Stimulated activated CD8-positive, alpha-beta memory T cell treated with anti-CD3 and anti-CD28 coated beads, Interleukin-7, amount 100 ng/mL, for 1 hour (primary cell): ENCODE measurements at places on chromosomes 4 and X.

DNA sequence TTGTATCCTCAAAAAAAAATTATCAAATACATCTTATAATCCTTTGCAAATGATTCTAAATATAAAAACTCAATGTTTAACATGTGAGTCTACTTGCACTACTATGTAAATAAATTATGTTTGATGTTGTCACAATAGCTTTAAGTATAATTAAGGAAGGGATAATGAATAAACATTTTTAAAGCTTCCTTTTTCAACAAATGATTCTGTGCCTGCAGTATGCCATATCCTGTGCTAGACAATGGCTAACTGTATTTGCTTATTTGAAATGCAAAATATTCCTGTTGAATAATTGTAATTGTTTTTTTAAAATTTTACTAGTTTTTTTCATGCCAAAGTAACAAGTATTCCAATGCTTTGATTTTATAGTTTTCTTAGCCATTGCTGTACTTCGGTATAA, 59.0 kb upstream of the NDUFC1 start:
- no peak for DNase-seq

GRCh38 chrX:63282077-63282476, 69.1 kb downstream of the SPIN4 start:
- no peak for DNase-seq

- no peak for DNase-seq
Measured at GRCh38 chr4:176780995-176781738, 11.6 kb downstream of the VEGFC start.

DNA sequence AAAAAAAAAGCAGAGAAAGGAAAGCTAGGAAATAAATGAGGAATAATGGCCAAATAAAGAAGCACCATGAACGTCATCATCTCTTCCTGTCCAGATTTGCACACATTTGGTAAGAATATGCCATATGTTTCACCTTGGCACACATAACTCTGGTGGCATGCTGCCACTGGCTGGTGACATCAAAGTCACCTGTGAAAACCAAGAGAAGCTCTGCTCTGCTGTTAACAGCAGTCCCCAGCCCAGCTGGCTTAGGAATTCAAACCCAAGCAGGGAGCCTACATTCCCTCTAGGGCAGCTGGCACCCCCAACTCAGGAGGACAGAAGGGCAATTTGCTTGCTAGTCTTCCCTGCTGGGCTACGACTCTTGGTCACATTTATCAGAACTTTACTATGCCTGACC, 77.6 kb downstream of the RASL11B start:
- no peak for DNase-seq

DNA sequence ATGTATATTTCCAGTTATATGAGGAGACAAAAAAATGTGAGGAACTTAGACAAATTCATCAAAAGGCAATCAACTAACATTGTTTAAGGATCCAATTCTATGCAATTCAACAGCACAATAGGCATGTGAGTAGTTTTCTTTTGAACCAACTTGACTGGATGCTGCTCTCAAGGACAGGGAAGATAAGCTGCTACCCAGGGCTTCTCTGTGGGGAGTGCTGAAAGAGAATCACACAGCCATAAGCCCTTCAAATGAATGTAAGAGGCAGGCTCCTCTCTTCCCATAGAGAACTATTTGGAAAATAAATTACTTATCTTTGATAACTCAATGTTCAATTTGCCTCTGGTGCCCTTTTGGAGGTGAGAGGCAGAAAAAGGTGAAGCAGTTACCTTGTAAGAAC, 1413.6 kb downstream of the PCDH7 start:
- no peak for DNase-seq

DNA sequence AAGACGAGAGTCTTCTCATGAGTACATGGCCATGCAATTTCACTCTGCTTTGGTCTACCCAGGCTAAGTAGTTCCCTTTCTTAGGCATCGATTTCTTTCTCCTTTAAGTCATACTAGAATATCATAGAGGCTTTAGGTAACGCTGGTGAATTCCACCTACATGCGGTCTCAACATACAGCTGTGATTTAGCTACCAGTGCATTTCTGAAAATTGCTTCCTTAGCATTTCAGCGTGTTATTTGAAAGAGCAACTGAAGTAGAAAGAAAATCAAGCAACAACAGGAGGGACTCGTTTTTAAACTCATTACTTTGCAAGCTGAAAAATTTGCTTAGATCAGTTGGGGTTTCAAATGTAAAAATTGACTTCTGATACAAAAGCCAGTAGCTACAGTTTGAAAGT, 48.1 kb upstream of the RASGEF1B start:
- no peak for DNase-seq

GRCh38 chr4:128856246-128856645, 46.7 kb downstream of the JADE1 start:
- no peak for DNase-seq

DNA sequence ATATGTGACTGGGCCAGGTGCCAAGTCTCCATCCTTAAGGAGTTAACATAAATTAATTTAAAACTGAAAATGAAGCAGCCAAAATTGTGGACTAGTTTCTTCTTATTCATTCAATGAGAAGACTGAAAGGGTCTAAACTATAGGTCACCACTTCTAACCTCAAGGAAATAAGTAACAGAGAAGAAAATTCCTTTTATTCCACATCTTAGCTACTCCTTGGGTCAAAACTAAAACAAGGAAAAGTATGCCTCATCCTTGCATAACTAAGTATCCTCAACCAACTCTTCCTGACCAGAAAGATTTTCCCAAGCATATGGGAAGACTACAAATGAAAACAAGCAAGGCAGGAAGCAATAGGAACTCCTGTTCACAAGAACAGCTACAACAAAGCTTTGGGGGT, 71.2 kb downstream of the ZNF827 start:
- DNase-seq: no peak

DNA sequence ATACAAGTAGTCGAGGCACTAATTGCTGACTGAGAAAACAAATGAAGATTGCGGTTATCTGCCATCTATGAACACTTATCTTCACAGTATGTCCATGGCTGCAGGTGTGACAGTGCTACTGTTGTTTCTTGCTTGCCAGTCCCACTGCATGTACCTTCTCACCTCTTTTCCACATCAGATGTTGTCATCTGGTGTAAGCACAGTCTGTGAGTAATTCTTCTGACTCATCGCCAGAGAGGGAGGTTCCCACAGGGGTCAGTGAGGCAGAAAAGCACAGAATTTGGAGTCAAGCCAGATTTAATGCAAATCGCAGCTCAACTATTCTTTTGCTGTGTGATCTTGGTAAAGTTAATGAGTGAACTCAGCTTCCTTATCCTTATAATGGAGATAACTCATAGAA, 144.4 kb downstream of the GLRA2 start:
- DNase-seq: no peak

GRCh38 chr4:7186031-7186430, 6.3 kb upstream of the SORCS2 start:
- DNase-seq: no peak

DNA sequence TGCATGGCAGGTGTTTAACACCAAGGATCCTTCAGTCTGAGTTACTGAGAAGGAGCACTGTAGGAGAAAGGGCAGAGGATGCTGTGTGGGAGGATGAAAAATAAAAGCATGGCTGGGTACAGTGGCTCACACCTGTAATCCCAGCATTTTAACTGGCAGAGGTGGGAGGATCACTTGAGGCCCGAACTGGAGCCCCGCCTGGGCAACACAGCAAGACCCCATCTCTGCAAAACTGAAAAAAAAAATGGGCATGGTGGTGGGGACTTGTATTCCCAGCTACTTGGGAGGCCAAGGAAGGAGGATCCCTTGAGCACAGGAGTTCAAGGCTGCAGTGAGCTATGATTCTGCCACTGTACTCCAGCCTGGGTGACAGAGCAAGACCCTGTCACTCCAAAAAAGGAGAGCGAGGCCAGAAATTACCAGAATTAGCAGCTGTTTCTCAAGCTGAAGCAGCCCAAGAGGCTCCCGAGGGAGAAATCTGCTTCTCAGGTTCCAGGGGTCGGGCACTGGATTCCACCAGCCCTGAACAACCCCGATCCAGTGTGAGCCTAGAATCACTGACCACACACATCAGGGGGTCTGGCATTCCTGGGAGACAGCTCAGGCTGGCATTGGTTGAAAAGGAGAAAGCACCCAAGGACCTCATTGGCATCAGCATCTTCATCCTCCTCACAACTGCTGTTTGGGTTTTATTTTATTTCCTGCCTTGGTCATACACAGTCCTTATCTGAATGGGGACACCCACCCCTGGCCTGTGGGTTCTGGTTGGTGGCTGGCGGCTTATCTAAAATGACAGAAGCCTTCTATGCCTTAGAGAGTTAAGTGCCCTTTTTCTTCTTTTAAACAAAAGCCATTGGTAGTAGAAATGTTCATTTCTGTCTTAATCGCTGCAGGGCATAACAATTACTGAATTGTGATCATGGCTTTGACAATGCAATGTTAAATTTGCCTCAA, 66.3 kb upstream of the TRIM2 start:
- DNase-seq: no peak

- DNase-seq: no peak
Measured at GRCh38 chrX:106247162-106247561, 79.1 kb downstream of the PWWP3B start.

- DNase-seq: no peak
Measured at GRCh38 chr4:186823989-186824388, 100.3 kb upstream of the FAT1 start.

GRCh38 chrX:132636080-132636479, 147.2 kb upstream of the MBNL3 start:
- DNase-seq: no peak

DNA sequence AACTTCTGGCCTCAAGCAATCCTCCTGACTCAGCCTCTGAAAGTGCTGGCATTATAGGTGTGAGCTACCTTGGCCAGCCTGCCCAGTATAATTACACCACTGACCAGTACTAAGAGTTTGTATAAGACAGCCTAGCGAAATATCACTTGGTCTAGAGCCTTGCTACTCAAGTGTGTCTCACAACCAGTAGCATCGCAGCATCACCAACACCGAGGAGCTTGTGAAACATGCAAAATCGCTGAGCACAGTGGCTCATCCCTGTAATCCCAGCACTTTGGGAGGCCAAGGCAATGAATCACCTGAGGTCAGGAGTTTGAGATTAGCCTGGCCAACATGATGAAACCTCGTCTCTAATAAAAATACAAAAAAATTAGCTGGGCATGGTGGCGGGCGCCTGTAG, 102.0 kb upstream of the GATB start:
- no peak for DNase-seq

GRCh38 chr4:7830747-7831146, 108.9 kb downstream of the AFAP1 start:
- no peak for DNase-seq

- DNase-seq: no peak
Measured at GRCh38 chr4:84634961-84635360, 52.0 kb downstream of the CDS1 start.

DNA sequence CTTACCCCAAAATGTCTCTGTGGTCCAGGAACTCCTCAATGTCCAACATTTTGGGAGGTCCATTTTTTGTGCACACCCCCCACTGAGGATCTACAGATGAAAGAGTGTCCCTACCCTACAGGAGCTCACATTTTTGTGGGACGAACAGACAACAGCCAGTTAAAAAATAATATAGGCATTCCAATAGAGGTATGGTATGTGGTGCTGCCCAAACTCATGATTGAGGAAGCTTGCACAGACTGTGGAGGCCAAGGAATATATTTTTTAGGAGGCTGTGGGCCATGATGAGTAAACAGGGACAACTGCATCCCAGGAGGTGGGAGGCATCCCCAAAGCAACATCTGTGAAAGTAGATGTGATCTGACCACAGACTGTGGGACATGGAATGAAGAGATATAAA, 181.0 kb upstream of the HCCS start:
- DNase-seq: no peak

- DNase-seq: no peak
Measured at GRCh38 chr4:78928835-78929234, 10.4 kb downstream of the PAQR3 start.

- no peak for DNase-seq
Measured at GRCh38 chrX:68703369-68703768, 55.9 kb downstream of the STARD8 start.

DNA sequence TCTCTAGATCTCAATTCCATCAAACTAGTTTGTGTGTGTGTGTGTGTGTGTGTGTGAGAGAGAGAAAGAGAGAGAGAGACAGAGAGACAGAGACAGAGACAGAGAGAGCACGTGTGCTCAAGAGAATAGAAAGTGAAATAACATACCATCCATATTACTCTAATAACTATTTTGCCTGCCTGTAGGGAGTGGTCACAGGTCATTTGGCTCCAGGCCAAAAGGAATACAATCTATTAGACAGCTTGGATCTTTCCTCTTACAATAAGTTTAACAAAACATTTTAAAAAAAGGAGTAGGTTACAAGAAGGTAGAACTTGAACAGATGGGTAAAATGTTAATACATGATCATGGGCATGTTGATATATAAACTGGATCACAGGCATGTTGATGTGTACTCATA, 76.2 kb downstream of the COL4A6 start:
- no peak for DNase-seq

DNA sequence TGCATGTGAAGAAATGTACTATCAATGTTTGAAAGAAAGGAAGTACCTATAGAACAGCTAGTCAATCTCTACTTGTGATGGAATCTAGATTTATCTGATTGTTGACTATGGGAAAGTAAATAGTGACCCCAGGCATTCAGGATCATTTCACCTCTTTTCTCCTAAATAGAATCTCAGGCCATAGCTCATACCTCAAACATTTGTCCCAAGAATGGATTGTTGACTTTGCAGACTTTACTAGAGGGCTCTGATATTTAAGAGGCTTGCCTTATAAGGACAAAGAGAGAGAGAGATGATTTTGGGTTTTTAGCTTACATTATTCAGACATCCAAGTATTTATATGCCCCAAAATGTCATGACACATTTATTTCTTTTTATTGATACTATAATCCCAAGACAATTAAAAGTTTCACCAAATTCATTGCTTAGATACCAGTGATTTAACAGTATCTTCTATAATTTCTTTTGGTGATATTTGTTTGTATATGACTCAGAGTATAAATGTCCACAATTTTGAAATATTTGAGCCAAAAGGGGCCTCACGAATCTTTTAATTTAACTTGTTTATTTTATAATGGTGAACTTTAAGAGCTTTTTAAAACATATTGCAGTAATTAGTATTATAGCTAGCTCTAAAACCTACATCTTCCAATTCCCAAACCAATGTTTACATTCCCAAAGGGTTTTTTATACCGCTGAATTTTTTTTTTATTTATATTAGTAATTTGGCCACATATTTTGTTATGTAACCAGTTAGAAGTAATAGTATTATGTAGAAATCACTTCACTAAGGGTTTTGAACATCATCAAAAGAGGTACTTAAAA, 614.1 kb downstream of the PCDH7 start:
- DNase-seq: no peak

- DNase-seq: no peak
Measured at GRCh38 chr4:75547647-75548387, 8.0 kb upstream of the ODAPH start.

GRCh38 chrX:10240918-10241317, 84.1 kb downstream of the CLCN4 start:
- no peak for DNase-seq

GRCh38 chr4:183142571-183143550, 43.8 kb downstream of the WWC2 start:
- no peak for DNase-seq

GRCh38 chr4:143300860-143301259, 35.8 kb upstream of the GAB1 start:
- DNase-seq: no peak

- DNase-seq: no peak
Measured at GRCh38 chrX:39975101-39975925, 122.4 kb downstream of the BCOR start.

- DNase-seq: no peak
Measured at GRCh38 chrX:100870527-100870926, 3.6 kb downstream of the NOX1 start.

GRCh38 chr4:110019153-110019552, 106.5 kb downstream of the EGF start:
- DNase-seq: no peak

GRCh38 chr4:76931087-76931486, 18.5 kb upstream of the SEPTIN11 start:
- DNase-seq: no peak
